ENCODE measurements at places on chromosomes 11 and 22. TPM values are rescaled to one million over a fixed set of nuclear protein-coding genes. Genes with fewer than 3 reads are reported as not detected.
A peak's percentile ranks its signal among the peaks of the same experiment; 100 is the strongest.

DNA sequence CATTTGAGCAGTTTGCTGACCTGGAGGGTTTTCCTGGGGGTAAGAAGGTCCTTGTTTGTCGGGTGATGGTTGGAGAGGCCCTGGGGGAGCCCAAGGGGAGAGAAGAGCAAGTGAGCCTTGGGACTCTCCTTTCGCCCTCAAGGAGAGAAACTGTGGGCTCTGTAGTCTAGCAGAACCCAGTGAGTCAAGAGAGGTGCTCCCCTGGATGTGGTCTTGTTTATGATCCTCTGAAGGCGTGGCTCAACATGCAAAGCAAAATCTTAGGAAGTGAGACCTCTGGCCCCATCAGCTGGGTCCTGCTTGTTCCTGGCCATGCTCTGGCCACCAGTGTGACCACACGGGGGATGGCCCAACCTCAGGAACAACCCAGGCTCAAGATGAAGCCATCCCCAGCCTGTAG, 66.5 kb upstream of the ALX4 start:
- no peak overlapping the region for H3K27ac ChIP-seq
- no peaks in the 10 kb centered on the region for H3K4me1 ChIP-seq
- H3K27me3 ChIP-seq = peaks cover 3% of the 10 kb centered on the region
- H3K36me3 ChIP-seq = no peaks in the 10 kb centered on the region
- DNase-seq = no peak

GRCh38 chr11:12085371-12086251, 24.8 kb upstream of the MICAL2 start:
- peaks cover 36% of the 10 kb centered on the region for H3K4me1 ChIP-seq
- no peak for DNase-seq
- peak overlapping the region; percentile 37 for H3K27ac ChIP-seq

GRCh38 chr11:75352588-75353206, 1.2 kb upstream of the ARRB1 start:
- no peak for DNase-seq
- H3K4me3 ChIP-seq = peak overlapping the region; percentile 80
- H3K36me3 ChIP-seq = peaks cover 6% of the 10 kb centered on the region
- peaks cover 22% of the 10 kb centered on the region for H3K4me1 ChIP-seq
- peak overlapping the region; percentile 63 for H3K27ac ChIP-seq

- H3K4me1 ChIP-seq = no peaks in the 10 kb centered on the region
- H3K27ac ChIP-seq = no peak overlapping the region
- H3K36me3 ChIP-seq = no peaks in the 10 kb centered on the region
- H3K4me3 ChIP-seq = no peak overlapping the region
- DNase-seq = peak; percentile 9
Measured at GRCh38 chr11:65932558-65932919, 12.7 kb upstream of the TSGA10IP start.

GRCh38 chr22:41603873-41604332, 14.3 kb upstream of the PMM1 start:
- H3K4me3 ChIP-seq = no peak overlapping the region
- H3K4me1 ChIP-seq = no peaks in the 10 kb centered on the region
- DNase-seq = no peak

- H3K27ac ChIP-seq = peak overlapping the region; percentile 67
- H3K4me3 ChIP-seq = no peak overlapping the region
- peak; percentile 24 for DNase-seq
- no peaks in the 10 kb centered on the region for H3K27me3 ChIP-seq
- H3K36me3 ChIP-seq = no peaks in the 10 kb centered on the region
Measured at GRCh38 chr11:28759311-28759710, 651.1 kb downstream of the METTL15 start.

- H3K36me3 ChIP-seq = no peaks in the 10 kb centered on the region
- peaks cover 56% of the 10 kb centered on the region for H3K27me3 ChIP-seq
- no peak overlapping the region for H3K4me3 ChIP-seq
- H3K4me1 ChIP-seq = no peaks in the 10 kb centered on the region
- no peak for DNase-seq
Measured at GRCh38 chr22:22743128-22743760, 98.8 kb downstream of the GGTLC2 start.

DNA sequence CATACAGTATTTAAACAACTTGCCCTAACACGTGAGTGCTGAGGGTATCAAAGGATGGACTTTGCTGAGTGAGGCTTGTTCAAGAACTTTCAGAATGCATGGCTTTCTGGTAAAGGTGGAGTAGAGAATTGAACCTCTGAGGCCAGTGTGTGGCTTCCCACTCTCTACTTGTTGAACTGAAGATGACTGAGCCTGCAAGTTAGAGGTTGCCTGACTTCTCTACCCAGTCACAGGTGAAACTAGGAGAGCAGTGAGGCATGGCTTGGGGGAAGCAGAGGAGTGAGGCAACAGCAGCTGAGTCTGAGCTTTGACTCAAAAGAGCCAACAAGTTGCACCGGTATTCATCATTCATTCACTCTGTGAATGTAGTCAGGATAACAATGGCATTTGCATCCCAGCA, 256.4 kb upstream of the SESN3 start:
- H3K27ac ChIP-seq = no peak overlapping the region
- H3K4me3 ChIP-seq = no peak overlapping the region
- no peaks in the 10 kb centered on the region for H3K4me1 ChIP-seq
- H3K27me3 ChIP-seq = no peaks in the 10 kb centered on the region

DNA sequence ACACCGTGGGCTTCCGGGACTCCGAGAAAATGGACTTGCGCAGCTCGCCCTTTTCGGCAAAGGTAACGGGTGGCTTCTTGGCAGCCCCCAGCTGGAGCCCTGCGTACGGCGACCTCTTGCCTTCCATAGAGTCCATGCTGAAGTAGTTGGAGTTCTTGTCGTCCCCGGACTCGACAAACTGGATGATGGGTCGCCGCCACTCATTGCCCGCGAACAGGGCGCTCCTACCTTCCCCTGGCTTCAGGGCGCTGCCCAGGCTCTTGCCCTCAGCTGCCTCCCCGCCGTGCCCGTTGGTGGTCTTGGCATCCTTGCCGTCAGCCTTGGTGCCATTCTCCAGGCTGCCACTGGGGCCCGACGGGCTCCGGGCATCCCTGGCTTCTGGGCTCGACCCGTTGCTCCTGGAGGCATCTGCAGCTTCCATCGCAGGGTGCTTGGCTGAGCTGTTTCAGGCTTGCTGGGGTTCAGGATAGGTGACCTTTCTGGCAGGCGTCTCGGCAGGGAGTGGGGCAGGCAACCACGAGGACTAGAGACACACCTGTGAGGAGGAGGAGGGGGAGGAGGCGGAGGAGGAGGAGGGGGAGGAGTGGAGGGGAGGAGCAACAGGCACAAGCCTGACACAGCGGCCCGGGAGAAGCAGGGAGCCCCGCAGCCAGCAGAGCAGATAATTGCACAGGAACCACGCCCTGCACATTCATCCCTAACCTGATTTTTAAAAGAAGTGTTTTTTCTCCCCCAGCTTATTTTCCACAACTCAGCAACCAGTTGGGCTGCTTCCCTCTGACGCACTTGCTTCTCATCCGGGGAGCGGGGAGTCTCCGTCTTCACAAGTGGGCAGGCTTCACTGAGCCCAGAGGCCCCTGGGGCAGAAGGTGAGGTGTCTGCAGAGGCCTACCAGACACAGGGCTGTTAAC, at the start of gene TRIM29:
Gene TRIM29, minus strand, starts transcription at position 503 of the 911 bp plus-strand sequence. Its CDS starts 82 bp downstream, at position 421.
- peak within 1 kb of the TSS; percentile 88 for H3K4me3 ChIP-seq
- H3K27me3 ChIP-seq = no peaks in the 10 kb centered on the region
- peaks cover 9% of the 10 kb centered on the region for H3K36me3 ChIP-seq
- peaks cover 25% of the 10 kb centered on the region for H3K4me1 ChIP-seq
- peak within 1 kb of the TSS; percentile 87 for H3K27ac ChIP-seq

GRCh38 chr11:9680028-9680427, 16.2 kb downstream of the SWAP70 start:
- no peak for DNase-seq
- no peak overlapping the region for H3K27ac ChIP-seq
- no peaks in the 10 kb centered on the region for H3K4me1 ChIP-seq

- H3K36me3 ChIP-seq = no peaks in the 10 kb centered on the region
- no peaks in the 10 kb centered on the region for H3K27me3 ChIP-seq
- peak; percentile 28 for DNase-seq
- peaks cover 10% of the 10 kb centered on the region for H3K4me1 ChIP-seq
Measured at GRCh38 chr11:30244265-30244664, 13.5 kb downstream of the FSHB start.

- no peaks in the 10 kb centered on the region for H3K36me3 ChIP-seq
- H3K27ac ChIP-seq = peak overlapping the region; percentile 16
Measured at GRCh38 chr22:35150183-35151107, 84.5 kb downstream of the ISX start.

GRCh38 chr11:123176785-123177184, 18.3 kb downstream of the CLMP start:
- no peaks in the 10 kb centered on the region for H3K27me3 ChIP-seq
- peaks cover 15% of the 10 kb centered on the region for H3K36me3 ChIP-seq
- no peak overlapping the region for H3K4me3 ChIP-seq

- no peak overlapping the region for H3K4me3 ChIP-seq
- H3K27ac ChIP-seq = no peak overlapping the region
- peaks cover 6% of the 10 kb centered on the region for H3K27me3 ChIP-seq
- no peak for DNase-seq
Measured at GRCh38 chr11:115360186-115360824, 143.9 kb downstream of the CADM1 start.

DNA sequence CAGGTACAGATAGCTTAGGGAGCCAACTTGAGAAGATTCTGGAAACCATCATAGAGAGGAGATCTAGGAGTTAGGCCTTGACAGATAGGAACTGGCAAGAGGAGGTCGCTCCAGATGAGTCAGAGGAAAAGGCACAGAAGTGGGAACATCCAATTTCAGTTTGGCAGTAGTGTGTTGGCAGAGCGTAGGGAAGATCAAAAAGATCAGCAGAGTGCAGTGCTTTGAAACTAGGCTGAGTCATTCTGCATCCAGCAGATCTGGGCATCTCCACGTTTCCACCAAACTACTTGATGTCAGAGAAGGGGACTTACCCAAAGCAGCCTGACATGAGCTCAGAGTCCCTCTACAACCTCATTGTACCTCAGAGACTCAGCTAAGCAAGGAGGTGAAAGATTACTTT, 58.5 kb downstream of the GAB4 start:
- H3K36me3 ChIP-seq = no peaks in the 10 kb centered on the region
- peaks cover 9% of the 10 kb centered on the region for H3K4me1 ChIP-seq
- H3K27me3 ChIP-seq = no peaks in the 10 kb centered on the region
- H3K27ac ChIP-seq = no peak overlapping the region
- H3K4me3 ChIP-seq = no peak overlapping the region
- peak; percentile 56 for DNase-seq

- no peak overlapping the region for H3K27ac ChIP-seq
- no peaks in the 10 kb centered on the region for H3K36me3 ChIP-seq
- H3K4me1 ChIP-seq = no peaks in the 10 kb centered on the region
- no peak for DNase-seq
- H3K4me3 ChIP-seq = no peak overlapping the region
Measured at GRCh38 chr11:131460931-131461330, 90.5 kb downstream of the NTM start.

DNA sequence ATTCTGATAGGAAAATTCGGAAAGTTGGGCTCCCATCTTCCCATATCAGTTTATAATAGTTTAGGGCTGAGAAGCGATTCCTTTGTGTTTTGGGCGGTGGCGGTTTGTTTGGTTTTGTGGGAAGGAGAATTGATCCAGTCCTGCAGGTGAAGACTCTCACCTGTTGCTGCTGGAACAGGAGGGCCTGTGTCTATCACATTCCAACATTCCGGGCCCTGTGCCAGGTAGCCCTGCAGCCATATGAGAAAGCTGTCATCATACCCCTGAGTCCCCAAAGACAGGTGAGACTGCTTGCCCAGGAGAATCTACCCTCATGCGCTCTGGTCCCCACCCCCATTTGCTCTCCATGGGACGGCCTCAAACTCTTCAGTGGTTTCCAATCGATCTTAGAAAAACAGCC, 62.1 kb downstream of the TRAF6 start:
- H3K27me3 ChIP-seq = no peaks in the 10 kb centered on the region
- peaks cover 24% of the 10 kb centered on the region for H3K36me3 ChIP-seq
- peaks cover 17% of the 10 kb centered on the region for H3K4me1 ChIP-seq
- peak; percentile 55 for DNase-seq
- no peak overlapping the region for H3K4me3 ChIP-seq

GRCh38 chr11:62555464-62556107, 9.0 kb upstream of the AHNAK start:
- H3K27ac ChIP-seq = peak overlapping the region; percentile 95
- no peaks in the 10 kb centered on the region for H3K27me3 ChIP-seq
- peaks cover 60% of the 10 kb centered on the region for H3K4me1 ChIP-seq
- H3K4me3 ChIP-seq = peak overlapping the region; percentile 70
- H3K36me3 ChIP-seq = peaks cover 41% of the 10 kb centered on the region

DNA sequence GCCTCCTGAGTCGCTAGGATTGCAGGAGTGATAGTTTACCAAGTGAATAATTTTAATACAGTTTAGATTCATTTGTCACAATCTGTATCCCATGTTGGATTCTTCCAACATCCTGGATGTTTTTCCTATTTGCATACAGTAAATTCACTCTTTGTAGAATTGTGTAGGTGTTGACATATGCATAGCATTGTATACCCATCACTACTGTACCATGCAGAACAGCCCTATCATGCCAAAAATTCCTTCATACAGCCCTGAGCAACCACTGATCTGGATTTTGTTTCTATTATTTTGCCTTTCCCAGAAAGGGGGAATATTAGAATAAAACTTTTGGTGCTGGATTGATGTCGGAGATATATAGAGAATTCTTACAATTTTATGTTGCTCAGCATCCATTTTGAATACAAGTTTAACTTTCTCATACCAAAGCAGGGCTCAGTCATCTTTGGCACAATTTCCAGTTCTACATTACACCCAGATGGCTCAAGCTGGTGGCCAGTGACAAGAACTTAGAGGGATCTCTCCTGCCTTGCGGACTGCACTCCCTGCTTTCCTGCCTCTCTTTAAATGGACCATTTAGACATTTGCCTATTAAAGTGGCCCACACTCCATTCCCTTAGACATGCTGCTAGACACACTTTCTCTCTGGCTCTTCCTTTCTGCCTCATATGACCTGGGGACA, 45.4 kb upstream of the CFAP300 start:
- H3K27me3 ChIP-seq = no peaks in the 10 kb centered on the region
- peaks cover 7% of the 10 kb centered on the region for H3K36me3 ChIP-seq
- H3K4me1 ChIP-seq = peaks cover 7% of the 10 kb centered on the region
- no peak overlapping the region for H3K4me3 ChIP-seq
- DNase-seq = no peak
- no peak overlapping the region for H3K27ac ChIP-seq

- H3K4me1 ChIP-seq = no peaks in the 10 kb centered on the region
- peaks cover 11% of the 10 kb centered on the region for H3K27me3 ChIP-seq
- no peak overlapping the region for H3K4me3 ChIP-seq
- H3K36me3 ChIP-seq = no peaks in the 10 kb centered on the region
- no peak overlapping the region for H3K27ac ChIP-seq
Measured at GRCh38 chr11:130340671-130341319, 26.1 kb upstream of the ZBTB44 start.

- H3K27me3 ChIP-seq = no peaks in the 10 kb centered on the region
- peaks cover 15% of the 10 kb centered on the region for H3K4me1 ChIP-seq
- DNase-seq = no peak
- no peak overlapping the region for H3K4me3 ChIP-seq
Measured at GRCh38 chr11:28763876-28764275, 655.7 kb downstream of the METTL15 start.

- no peak for DNase-seq
- H3K4me1 ChIP-seq = no peaks in the 10 kb centered on the region
- no peaks in the 10 kb centered on the region for H3K36me3 ChIP-seq
- H3K27me3 ChIP-seq = peaks cover 22% of the 10 kb centered on the region
- H3K27ac ChIP-seq = no peak overlapping the region
- no peak overlapping the region for H3K4me3 ChIP-seq
Measured at GRCh38 chr11:111327908-111328624, 29.7 kb downstream of the POU2AF3 start.

The AP1B1 gene
- 69.5 TPM for total RNA-seq

The APLNR gene
- total RNA-seq = not detected
